CD4-positive, alpha-beta T cell treated with Interleukin-21 for 1 hour (primary cell): ENCODE measurements at places on chromosomes 6 and 20.

DNA sequence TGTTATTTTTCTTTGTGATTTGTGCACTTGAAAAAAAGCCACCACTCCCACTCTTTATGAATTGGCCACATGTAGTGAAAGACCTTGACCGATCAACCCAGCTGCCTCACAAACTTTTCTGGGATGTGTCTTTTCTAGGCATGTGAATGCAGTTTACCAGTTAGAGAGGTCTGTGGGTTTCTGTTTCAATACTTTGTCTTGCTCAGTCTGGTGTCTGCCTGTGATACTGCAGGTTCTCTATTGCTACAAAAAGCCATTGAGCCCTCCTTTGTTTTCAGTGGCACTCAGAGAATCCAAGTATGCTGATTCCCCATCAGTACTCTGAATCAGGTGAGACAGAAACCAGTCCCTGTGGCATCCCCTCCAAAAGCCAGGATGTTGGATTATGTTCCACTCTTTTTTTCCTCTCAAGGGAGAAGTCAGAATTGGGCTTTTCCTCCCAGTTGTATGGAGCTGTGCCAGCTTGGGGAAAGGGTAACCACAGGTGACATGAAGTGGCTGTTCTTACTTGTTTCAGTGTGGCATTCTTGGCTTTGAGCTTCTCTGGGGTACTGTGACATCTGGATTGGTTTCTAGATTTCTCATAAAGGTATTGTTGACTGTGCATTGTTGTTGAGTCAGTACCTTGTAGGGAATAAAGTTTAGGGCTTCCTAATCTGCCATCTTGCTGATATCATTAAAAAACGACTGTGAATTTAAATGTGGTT is 26.3 kb upstream of the ZFP64 start:
- no peak for DNase-seq

DNA sequence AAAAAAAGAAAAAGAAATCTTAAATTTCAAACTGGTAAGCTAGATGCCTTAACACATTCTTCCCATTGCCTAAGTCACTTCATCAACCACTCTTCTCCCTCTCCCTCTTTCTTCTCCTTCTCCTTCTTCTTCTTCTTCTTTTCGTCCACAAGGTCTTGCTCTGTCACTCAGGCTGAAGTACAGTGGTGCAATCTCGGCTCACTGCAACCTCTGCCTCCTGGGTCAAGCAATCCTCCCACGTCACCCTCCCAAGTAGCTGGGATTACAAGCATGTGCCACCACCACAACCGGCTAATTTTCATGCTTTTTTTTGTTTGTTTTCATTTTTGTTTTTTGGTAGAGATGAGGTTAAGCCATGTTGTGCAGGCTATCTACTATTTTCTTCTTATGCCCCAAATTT is 60.2 kb downstream of the GPR63 start:
- DNase-seq, result no peak

- DNase-seq, result no peak
Measured at GRCh38 chr20:36094497-36094896, 60.0 kb upstream of the EPB41L1 start.

- DNase-seq, result no peak
Measured at GRCh38 chr20:56228021-56228420, 20.5 kb upstream of the MC3R start.

GRCh38 chr20:43910564-43910963 is 4.1 kb upstream of the TOX2 start:
- DNase-seq, result no peak
